ENCODE measurements at places on chromosomes 12 and 14.

- DNase-seq = peak; percentile 30
Measured at GRCh38 chr12:88952562-88952942, 372.3 kb upstream of the KITLG start.

DNA sequence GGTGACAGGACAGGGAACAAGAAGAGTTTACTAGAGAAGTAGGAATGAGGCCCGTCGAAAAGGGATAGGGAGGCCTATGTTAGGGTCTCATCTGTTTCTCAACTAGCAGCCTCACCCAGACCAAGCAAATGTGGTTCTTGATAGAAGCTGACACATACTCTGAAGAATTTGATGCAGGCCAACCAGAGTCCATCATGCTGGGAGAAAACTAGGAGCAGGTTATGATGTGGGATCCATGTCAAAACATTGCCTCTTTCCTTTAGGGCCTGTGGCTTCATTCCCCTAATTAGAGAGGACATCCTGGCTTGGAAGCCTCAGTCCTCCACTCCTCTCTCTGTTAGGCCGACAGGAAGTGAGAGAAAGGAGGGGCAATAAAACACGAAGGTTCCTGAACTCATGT is 122.8 kb downstream of the NTF3 start:
- peak; percentile 2 for DNase-seq

GRCh38 chr14:36827861-36828260 is 166.2 kb downstream of the PAX9 start:
- no peak for DNase-seq

DNA sequence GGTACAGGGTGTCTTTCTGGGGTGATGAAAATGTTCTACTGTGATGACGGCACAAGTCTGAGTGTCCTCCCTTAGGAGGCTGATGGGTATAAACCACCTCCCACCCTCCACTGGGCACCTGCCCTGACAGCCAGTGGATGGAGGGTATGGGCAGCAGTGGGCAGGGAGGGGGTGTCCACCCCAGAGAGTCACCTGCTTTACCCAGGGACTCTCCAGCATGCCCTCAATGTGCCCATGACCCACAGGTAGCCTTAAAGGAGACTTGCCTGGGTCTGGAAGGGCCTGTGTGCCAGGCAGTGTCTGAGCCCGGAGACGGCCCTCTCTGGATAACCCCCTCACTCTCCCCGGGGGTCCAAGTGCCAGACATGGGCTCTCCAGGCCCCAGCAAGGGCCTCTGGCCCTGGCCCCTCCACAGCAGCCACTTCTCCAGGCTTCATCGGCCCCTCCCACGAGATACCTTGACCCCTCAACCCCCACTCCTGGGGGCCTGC is 38.8 kb downstream of the CCNK start:
- no peak for DNase-seq

DNA sequence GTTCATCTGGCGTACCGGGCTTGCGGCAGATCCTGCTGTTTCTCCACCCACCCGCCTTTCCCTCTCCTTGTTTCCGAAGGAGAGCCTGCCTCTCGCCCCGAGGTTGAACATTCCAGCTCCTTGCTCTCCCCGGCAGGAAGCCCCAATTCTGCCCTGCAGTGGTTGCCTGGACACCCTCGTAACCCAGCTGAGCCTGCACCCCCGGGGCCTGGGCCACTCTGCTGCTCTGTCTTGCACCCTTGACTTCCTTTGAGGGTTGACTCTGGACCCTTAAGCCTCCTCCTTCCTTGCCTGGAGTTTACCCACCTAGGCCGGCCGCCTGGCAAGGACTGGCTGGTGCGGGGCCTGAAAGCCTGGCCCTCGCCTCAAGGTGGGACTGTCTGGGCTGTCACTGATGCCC is 25.8 kb upstream of the NCOR2 start:
- no peak for DNase-seq

GRCh38 chr12:11967376-11968047 is 103.2 kb upstream of the BCL2L14 start:
- DNase-seq = no peak

- peak; percentile 65 for DNase-seq
Measured at GRCh38 chr12:32671930-32672780, 6.9 kb upstream of the DNM1L start.

DNA sequence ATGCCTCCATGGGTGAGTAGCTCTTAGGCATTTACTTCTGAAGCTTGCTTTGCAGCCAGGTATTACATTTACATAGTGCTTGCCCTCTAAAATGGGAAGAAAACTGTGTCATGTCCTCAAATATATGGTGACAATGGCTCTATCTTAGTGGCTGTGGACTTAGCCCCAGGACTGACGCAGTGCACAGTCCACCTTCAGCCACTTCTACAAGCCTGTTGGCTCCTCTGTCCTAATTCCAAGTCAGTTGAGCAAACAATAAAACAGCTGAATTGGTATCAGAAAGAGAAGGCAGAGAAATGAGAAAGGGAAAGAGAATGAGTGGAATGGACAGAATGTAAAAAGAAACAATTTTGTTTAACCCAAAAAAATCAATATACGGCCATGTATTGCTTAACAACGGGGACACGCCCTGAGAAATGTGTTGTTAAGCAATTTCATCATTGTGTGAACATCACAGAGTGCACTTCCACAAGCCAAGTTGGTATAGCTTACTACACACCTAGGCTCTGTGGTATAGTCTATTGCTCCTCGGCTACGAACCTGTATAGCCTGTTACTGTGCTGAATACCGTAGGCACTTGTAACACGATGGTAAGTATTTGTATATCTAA is 93.5 kb downstream of the GRIN2B start:
- DNase-seq = no peak

- no peak for DNase-seq
Measured at GRCh38 chr14:39446131-39446744, 14.0 kb upstream of the FBXO33 start.

DNA sequence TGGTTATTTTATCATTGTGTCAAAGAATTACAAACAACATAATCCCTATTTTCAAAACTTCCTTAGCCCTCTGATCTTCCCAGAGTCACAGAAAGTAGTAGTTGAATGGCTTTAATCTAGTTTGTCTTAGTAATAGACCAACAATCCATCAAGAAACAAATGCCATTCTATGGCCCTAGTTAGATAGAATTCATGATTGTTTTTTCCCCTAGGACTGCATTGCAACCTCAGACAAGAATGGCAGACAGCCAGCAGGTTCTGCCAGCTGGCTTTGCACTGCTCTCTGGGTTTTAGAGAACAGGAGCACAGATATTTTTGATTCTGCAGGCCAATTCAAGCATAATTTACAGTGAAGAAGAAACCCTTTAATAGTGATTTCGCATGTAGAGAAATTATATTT is 33.8 kb downstream of the SYT1 start:
- no peak for DNase-seq

- no peak for DNase-seq
Measured at GRCh38 chr12:57906821-57907220, 34.5 kb upstream of the ATP23 start.

DNA sequence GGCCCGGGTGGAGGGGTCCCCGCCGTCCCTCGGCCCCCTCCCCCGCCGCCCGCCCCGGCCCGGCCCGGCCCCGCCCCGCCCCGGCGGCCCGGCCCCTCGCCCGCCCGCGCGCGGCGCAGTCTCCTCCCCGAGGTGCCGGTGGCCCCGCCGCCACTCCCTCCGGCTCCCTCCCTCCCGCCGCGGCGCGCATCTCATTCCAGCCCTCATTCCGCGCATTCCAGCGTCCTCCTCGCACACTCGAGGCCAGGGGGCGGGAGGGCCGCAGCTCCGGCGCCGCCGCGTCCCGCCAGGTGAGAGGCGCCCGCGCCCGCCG is at the start of gene TEAD4:
Gene TEAD4, plus strand, starts transcription at position 206 of the 313 bp plus-strand sequence.
- peak; percentile 74 for DNase-seq

DNA sequence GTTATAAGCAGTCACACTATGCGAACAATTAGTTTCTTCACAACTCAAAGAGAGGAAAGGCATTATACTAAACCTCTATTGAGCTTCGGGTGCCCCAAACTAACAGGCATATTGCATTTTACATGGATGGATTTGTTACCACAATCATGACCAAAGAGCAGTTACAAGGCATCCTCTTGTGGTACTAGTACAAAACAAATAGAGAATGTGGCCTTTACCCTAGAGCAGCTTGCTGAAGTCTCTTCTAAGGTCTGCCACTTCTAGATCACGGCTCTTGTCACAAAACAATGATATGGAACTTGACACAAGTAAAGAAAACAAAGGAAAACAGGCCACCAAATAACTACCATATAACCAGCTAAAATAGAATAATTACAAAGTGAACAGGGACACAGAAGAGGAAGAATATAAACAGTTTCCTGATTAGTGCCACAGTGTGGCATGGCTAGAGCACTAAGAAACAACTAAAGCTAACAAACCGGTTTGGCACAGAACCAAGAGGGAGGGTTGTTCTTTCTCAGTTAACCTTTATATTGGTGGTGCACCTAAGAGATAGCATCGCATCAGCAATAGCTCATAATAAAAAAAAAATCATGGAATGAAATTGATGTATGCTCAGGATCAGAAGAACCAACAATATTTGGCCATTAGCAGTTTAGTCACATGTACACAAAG is 209.7 kb upstream of the ATP2B1 start:
- DNase-seq = no peak

GRCh38 chr14:52031781-52032180 is 37.1 kb downstream of the NID2 start:
- DNase-seq = peak; percentile 77

DNA sequence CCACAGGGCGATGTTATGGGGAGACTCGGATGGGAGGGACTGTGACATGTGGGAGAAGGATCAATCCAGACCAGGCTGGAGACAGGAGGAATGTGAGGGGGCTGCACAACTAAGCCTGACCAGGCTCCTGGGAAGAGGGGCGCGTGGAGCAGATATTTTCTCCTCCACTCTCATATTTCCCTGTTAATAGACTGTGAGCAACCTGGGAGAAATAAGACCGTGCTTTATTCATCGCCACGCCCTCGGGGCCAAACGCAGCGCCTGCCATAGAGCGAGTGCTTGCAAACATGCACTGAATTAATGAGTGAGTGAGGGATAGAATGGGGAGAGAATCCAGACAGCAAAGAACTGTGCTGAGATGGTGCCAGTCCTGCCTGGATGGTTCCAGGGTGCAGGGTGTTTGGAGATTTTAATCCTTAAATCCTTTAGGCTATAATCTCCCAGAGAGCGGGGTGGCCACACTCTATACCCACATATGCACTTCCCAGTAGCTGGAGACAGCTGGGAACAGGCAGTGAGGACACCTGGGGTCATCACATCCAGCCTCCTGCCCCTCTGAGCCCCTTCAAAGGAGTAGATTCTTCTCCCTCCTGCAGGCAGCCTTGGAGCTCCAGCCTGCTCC is 13.6 kb upstream of the FAIM2 start:
- DNase-seq = no peak

- DNase-seq = no peak
Measured at GRCh38 chr12:110922652-110923051, 2.3 kb upstream of the MYL2 start.

- no peak for DNase-seq
Measured at GRCh38 chr12:119603767-119604166, 10.2 kb downstream of the TMEM233 start.

DNA sequence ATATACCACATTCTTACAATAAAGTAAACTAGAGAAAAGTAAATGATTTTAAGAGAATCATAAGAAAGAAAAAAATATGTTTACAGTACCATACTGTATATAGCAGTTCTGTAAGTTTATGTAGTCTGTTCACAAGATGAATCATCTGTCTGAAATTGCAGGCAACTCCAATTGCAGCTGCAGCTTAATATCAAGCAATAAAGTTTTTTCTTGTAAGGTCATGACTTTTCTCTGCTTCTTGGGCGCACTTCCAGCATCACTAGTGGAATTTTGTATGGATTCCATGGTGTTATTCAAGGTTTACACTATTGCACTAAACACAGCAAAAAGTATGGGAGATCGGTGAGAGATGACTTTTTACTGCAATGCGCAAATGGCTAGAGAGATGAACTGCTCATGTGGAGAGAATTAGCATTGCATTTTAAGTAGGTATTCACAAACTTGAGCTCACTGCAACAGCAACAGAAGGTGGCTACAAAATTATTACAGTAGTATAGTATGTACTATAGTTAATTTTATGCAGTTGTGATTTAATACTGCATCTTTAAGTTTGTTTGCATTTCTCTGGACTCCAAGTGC is 445.4 kb upstream of the OR4E1 start:
- DNase-seq = no peak

GRCh38 chr12:109824731-109825130 is 8.5 kb downstream of the TRPV4 start:
- no peak for DNase-seq

DNA sequence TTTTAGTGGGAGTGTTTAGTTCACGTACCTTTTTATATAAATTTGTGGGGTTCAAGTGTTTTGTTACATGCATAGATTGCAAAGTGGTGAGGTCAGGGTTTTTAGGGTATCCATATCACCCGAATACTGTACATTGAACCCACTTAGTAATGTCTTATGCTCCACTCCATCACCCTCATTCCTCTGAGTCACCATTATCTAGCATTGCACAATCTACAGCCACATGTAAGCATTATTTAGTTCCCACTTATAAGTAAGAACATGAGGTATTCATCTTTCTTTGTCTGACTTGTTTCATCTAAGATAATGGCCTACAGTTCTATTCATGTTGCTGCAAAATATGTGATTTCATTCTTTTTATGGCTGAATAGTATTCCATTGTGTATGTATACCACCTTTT is 583.7 kb upstream of the LRFN5 start:
- peak; percentile 34 for DNase-seq

DNA sequence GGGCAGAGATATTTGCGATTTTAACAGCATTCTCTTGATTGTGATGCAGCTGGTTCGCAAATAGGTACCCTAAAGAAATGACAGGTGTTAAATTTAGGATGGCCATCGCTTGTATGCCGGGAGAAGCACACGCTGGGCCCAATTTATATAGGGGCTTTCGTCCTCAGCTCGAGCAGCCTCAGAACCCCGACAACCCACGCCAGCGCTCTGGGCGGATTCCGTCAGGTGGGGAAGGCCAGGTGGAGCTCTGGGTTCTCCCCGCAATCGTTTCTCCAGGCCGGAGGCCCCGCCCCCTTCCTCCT is 271 bp upstream of the PSEN1 start:
- DNase-seq = no peak

DNA sequence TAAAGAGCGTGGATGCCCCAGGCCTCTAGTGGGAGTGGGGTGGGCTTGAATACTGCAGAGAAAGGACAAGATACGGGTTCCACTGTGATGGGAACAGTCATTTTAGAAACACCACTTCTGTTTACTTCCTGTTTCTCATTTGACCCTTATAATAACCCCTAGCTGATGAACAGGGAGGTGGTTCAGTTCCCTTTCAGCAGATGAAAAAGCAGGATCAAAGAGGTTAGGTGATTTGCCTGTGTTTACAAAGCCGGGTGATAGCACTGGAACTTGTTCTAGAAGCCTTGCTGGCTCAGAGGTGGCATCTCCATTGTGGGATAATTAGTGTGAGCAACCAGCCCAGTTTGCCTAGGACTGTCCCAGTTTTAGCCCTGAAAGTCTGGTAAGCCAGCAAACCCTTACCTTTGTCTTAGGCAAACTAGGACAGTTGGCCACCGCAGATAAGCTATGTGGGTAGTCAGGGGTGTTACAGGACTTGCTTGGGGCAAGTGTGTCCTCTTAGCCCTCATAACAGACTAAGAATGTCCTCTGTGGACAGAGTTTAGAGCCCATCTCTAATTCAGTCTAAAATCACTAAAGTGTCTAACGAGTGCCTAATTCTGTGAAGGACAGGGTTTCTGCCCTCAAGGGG is 7.5 kb upstream of the LRP1-AS start:
- DNase-seq = no peak

- DNase-seq = no peak
Measured at GRCh38 chr12:113777751-113778150, 188.4 kb downstream of the RBM19 start.

GRCh38 chr12:40502322-40502721 is 189.9 kb upstream of the CNTN1 start:
- DNase-seq = no peak

GRCh38 chr12:105256921-105257320 is 20.9 kb upstream of the APPL2 start:
- DNase-seq = peak; percentile 82

Data from mesenchymal stem cell (in vitro differentiated cells and primary cell).